Renal cortical epithelial cell (primary cell): ENCODE measurements at places on chromosomes 16 and 17. TPM values are rescaled to one million over a fixed set of nuclear protein-coding genes. Genes with fewer than 3 reads are reported as not detected.

GRCh38 chr16:84358601-84359295, 9.6 kb upstream of the ATP2C2 start:
- peak; percentile 49 for DNase-seq

DNA sequence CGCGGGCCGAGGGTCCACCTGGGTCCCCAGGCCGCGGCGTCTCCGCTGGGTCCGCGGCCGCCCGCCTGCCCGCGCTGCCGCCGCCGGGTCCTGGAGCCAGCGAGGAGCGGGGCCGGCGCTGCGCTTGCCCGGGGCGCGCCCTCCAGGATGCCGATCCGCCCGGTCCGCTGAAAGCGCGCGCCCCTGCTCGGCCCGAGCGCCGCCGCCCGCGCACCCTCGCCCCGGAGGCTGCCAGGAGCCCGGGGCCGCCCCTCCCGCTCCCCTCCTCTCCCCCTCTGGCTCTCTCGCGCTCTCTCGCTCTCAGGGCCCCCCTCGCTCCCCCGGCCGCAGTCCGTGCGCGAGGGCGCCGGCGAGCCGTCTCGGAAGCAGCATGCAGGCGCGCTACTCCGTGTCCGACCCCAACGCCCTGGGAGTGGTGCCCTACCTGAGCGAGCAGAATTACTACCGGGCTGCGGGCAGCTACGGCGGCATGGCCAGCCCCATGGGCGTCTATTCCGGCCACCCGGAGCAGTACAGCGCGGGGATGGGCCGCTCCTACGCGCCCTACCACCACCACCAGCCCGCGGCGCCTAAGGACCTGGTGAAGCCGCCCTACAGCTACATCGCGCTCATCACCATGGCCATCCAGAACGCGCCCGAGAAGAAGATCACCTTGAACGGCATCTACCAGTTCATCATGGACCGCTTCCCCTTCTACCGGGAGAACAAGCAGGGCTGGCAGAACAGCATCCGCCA, 504 bp downstream of the FOXC2 start:
- no peak for DNase-seq

DNA sequence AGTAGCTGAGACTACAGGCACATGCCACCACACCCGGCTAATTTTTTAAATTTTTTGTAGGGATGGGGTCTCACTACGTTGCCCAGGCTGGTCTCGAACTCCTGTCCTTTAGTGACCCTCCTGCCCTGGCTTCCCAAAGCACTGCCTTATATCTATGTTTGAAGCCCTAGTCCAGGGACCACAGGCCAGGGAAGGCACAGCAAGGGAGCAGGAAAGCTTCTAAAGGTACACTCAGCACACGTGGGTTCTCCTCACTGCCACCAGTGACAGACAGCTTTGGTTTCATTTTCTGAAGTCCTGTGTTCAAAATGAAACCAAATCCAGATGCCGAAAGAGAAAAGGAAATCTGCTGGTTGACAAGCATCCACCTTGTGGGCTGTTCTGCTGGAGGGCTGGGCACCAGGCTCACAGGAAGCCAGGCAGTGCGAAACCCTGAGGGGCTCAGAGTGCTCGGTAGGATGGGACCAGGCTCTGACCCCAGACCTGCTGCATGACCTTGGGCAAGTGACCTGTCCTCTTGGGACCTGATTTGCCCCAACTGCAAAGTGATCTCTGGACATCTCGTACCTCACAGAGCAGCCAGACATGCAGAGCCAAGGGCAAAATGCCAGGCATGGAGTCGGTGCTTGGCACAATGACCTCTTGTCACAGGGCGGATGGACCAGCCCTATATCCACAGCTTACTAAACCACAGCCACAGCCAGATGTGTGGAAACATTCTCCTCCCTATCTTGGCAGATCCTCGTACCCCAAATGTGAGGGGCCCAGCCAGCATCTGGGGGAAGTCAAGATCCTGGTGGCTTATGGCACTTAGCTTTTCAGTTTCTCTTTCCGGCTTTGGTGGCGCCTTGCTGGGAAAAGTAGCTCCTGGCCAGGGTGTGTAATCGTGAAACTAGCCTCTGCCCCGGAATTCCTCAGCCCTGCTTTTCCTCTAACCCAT, 2.8 kb upstream of the SOCS1 start:
- DNase-seq, result no peak

- no peak for DNase-seq
These were observed 9.5 kb downstream of the CD300LB start for GRCh38 chr17:74521701-74522201.

DNA sequence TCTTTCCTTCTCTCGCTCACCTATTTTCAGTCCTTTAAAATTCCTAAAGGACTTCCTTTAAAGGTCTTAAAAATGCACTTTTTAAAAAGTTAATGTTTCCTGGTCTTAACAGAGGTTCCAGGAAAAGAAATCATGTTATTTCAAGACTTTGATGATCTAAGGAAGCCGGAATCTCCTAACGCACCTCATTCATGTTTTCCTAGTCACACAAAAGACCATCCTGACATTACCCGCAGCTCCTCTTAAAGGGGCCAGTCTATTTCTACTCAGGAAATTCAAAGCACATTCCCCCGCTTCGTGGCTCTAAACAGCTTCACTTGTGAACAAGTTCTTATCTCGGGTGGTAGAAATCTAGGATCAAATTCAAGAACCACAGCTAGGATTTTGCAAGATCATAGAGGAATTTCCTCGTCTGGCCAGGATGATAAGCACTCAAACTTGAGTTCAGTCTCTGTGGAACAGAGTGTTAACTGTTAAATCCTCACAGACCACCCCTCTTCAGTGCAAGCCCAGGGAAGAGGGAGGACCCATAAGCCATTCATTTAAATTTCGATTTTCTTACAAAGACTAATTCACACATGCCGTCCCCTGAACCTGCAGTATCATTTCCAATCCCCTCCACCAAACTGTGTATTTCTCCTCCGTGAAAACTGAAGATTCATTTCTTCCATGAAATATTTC, 137.1 kb upstream of the AXIN2 start:
- DNase-seq, result peak; percentile 95

DNA sequence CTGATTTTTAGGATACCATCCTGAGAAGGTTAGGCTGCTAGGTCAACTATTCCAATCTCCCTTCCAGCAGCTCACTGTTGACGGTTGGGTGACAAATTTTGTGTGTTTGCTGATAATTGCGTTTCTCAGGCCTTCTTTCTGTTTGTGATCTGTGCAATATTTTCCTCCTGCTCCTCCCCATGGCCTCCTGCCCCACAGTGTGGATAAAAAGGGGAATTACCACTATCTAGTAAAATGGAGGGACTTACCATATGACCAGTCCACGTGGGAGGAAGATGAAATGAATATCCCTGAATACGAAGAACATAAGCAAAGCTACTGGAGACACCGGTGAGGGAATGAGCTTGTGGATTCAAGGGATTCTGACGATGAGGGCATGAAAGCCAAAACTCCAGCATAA, 9.2 kb downstream of the CHD3 start:
- peak; percentile 47 for DNase-seq

GRCh38 chr16:4087990-4088577, 28.2 kb downstream of the ADCY9 start:
- no peak for DNase-seq

DNA sequence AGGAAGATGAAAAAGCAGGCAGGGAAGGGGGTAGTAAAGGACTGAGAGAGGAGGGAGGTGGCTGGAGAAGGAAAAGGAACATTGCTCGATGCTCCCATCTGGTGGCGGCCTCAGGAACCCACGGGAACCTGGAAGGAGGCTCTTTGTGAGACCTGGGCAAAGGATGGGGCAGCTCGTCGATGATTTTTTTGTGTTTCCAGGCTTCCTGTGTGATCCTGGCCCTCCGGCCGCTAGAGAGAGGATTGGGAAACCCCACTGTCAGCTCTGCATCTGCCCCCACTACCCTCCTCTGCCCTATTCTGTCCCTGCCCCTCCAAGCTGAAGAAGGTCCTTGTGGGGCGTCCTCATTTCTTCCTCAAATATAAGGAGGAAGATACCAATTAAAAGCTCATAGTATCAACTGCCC, 6.6 kb downstream of the WFIKKN2 start:
- DNase-seq, result peak; percentile 38

DNA sequence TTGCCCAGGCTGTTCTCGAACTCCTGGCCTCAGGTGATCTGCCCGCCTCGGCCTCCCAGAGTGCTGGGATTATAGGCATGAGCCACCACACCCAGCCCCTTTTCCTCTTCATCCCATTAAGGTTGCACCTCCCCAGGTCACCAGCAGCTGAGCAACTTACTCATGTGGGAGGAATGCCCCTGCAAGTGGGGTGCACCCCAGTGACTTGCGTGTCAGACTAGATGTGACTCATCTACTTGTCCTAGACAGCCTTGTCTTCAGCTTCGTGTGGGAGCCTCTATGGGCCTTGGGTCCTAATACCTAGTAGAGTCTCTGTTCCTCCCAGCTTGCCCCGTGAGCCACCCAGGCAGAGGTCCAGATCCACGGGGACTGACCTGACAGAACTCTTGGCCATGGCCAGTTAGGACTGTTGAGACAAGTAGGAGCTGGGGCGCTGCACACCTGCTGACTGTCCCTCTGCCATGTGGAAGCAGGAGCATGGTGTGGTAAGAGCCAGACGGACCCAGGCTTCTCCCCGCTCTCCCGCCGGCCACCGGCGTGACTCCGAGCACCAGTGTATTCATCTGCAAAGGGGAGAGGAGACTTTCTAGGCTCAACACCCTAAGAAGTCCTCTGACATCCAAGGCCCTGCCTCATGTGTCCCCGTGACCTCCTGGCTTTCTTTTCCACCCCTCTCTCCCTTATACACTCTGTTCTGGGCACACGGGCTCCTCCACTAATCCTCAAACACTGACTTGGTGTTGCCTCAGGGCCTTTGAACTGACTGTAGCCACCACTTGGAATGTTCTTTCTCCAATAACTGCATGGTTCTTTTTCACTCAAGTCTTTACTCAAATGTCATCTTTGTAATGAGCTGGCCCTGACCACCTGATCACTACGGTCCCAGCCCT, 11.6 kb upstream of the CBX4 start:
- DNase-seq, result peak; percentile 82

DNA sequence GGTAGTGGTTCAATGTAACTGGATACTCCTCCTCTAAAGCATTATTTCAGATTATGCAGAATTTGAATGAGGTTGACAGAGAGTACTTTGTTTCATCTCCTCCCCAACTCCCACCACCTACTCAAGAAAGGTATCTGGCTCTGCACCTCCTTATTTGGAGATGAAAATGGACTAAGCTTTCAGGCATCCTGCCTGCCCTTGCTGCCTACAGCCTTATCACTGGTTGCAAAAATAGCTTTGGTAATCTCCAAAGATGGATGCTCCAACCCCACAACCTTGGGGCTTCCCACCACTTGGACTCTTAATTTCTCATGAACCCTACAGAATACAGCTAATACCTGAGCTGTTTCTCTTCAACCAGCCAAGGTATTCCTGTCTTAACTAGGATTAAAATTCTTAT, 45.3 kb upstream of the CORO6 start:
- no peak for DNase-seq

DNA sequence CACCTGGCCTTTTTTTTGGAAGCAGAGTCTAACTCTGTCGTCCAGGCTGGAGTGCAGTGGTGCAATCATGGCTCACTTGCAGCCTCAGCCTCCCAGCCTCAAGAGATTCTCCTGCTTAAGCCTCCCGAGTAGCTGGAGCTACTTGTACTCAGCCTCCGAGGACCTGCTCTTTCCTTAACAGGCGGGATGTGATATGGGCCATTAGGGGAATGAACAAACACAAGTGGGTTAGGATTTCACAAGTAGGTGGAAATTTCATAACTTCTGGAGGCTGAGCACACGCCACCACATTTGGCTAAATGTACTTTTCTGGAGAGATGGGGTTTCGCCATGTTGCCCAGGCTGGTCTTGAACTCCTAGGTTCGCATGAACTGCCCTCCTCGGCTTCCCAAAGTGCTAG, 4.1 kb downstream of the PAM16 start:
- DNase-seq, result no peak

DNA sequence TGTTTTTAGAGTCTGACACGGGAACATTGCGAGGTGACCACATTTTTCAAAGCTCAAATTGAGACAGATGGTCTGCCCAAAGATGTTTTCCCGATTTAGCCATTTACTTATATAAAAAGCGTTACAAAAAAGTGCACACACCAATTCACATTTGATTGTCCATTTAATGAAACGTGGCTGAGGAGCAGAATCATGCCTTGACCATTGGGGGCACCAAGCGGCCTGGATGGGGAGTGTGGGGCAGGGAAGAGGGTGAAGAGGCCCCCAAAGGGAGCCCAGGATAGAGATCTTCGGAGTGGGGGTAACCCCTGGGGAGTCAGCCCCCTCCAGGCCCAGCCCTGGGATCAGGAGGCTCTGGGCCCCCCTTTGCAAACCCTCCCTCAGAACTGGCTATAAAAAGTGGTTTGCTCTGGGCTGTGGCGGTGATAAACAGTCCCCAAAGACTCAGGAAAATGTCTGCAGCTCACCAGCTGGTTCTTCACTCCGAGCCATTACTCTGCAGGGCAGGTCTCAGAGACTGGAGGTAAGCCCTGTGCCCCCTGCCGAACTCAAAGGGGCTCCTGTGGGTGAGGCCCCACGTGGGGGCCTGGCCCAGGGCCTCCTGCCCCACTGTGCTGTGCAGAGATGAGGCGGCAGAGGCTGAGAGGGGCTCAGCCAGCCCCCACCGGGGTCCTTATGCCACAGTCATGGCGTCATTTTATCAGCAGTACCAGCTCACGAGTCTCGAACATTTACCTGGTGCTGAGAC, 105.9 kb upstream of the SEC14L1 start:
- DNase-seq, result no peak

- no peak for DNase-seq
These were observed 40.4 kb downstream of the AKAP1 start for GRCh38 chr17:57125406-57125805.

GRCh38 chr16:69756705-69757104, 2.0 kb upstream of the NOB1 start:
- no peak for DNase-seq

- DNase-seq, result peak; percentile 56
These were observed 21.3 kb upstream of the USP10 start for GRCh38 chr16:84678541-84678940.

FNDC8 gene
- total RNA-seq, result not detected in 2 replicates

CD7 gene
- not detected in 2 replicates for total RNA-seq

ATP2A1 gene
- 0.10 TPM in 1 of 2 replicates, not detected in the other for total RNA-seq

PRRT2 gene
- total RNA-seq, result 0.25 and 0.35 TPM in 2 replicates

MARCHF10 gene
- 0.17 and 0.60 TPM in 2 replicates for total RNA-seq

VWA3A gene
- total RNA-seq, result 0.10 TPM in 1 of 2 replicates, not detected in the other

CCL1 gene
- total RNA-seq, result not detected in 2 replicates

ZSCAN10 gene
- not detected in 2 replicates for total RNA-seq

DECR2 gene
- total RNA-seq, result 13.0 and 17.5 TPM in 2 replicates
